SW 1271 (cell line): ENCODE measurements at places on chromosomes 6 and 20.
A peak's percentile ranks its signal among the peaks of the same experiment; 100 is the strongest.

DNA sequence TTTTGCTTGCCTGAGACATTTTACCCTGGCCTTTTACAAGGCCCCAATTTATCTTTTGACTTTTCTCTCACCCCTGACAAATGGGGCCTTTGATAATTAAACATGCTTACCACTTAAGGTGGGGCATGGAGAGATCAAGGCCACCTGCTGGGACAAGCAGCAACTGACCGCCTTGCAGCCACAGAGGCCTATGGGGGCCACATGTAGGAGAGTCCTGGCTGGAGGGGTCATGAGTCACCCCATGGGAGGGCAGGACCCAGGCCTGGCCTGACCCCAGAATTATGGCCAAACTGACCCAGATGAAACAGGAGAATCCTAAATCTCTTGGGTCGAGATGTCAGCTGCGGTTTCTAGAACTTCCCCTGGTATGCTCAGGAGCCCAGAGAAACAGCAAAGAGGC lies 8.5 kb upstream of the OCSTAMP start:
- no peak for DNase-seq

DNA sequence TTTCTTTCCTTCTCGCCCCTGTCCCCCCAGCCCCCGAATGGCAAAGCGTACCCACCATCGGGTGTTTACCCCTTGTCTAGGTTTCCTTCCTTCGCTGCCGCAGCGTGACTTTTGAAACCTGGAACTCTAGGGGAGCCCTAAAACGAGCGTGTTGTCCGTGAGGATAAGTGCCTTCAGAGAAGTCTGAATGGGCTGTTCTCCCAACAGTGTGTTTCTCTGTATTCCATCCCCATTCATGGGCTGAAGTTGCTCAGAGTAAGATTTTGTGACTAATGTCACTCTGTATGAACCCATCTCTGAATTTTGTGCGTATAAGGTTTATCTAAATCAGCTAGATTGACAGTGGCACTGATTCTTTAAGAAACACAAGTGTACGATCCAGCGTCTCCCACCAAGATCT lies 949 bp downstream of the MACROD2 start:
- no peak for DNase-seq

GRCh38 chr20:51473771-51474170 lies 68.7 kb downstream of the NFATC2 start:
- no peak for DNase-seq

GRCh38 chr6:124535746-124536145 lies 426.5 kb upstream of the RNF217 start:
- no peak for DNase-seq

GRCh38 chr6:86856937-86857563 lies 80.3 kb upstream of the HTR1E start:
- DNase-seq = peak; percentile 31

GRCh38 chr6:118171852-118172251 lies 264.8 kb downstream of the SLC35F1 start:
- no peak for DNase-seq

- no peak for DNase-seq
Measured at GRCh38 chr6:53309901-53310300, 38.8 kb downstream of the ELOVL5 start.

- DNase-seq = no peak
Measured at GRCh38 chr20:41299899-41300298, 17.6 kb downstream of the ZHX3 start.

DNA sequence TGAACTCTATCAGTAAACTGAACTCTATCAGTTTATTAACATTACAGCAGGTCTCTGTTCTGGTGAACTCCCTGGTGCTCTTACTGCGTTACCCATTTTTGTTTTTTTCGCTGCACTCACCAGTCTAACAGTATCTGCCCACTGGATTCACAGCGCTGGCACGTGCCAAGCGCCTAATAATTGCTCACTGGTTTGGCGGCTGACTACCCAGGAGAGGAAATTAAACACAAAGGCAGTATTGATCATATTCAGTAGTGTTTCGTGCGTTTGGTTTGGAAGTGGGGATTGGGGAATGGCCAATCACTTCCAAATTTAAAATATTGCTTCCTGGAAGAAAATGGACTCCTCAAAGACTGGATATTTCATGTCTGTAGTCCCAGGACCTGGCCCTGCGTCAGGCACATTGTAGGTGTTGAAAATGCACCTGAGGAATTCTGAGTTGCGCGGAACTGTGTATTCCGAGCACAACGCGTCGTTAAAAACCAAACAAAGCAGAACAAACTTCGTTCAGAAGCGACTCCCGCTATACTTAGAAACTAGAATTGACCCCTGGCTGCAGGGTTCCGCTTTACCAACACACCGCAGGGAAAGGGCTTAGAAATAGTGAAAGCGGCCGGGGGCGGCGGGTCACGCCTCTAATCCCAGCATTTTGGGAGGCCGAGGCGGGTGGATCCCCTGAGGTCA lies 1.1 kb upstream of the RPS12 start:
- no peak for DNase-seq

DNA sequence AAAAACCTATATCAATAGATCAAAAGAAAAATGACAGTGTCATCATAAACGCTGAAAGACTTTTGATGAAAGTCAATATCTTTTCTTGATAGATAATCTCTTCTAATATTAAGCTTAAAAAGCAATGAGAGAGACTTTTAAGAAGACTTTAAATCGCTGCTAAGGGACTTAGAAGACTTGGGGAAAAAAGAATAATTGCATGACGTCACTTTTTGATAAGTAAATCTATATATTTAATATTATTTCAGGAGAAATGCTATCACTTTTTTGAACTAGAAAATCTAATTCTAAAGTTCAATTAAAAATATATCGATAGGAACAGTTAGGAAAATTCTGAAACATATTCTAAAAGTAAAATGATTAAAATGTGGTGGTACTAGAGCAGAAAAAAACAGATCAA lies 78.7 kb upstream of the TSHZ2 start:
- DNase-seq = no peak

DNA sequence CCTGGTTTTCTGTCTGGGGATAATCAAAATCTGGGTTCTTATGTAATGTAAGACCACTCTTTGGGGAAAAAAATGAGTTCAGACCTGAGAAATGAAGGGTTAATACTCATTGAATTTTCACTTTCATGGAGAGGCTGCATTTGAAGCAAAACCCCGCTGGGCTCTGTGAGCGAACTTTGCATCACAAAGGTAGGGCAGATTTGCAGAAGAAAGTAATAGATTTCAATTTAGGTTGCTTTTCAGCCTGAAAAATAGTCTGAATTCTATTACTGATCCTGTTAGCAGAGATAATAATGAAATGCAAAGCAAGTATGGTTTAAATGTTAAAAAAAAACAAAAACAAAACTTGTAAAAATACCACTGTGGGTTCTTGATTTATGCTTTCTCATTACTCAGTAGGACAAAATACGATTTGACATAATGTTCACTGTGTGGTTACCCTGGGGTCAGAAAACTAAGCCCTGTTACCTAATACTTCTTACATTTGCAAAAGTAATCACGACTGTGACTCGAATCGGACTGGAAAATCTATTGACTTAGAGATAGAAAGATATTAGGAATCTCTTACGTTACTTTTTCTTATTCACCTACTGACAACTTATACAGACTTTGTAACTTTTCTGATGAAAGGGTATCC lies 72.2 kb downstream of the UST start:
- DNase-seq = no peak

- DNase-seq = no peak
Measured at GRCh38 chr6:65545920-65546319, 161.1 kb downstream of the EYS start.

GRCh38 chr6:24922170-24922569 lies 13.6 kb downstream of the RIPOR2 start:
- no peak for DNase-seq

- DNase-seq = no peak
Measured at GRCh38 chr6:5728351-5729079, 278.2 kb downstream of the NRN1 start.

DNA sequence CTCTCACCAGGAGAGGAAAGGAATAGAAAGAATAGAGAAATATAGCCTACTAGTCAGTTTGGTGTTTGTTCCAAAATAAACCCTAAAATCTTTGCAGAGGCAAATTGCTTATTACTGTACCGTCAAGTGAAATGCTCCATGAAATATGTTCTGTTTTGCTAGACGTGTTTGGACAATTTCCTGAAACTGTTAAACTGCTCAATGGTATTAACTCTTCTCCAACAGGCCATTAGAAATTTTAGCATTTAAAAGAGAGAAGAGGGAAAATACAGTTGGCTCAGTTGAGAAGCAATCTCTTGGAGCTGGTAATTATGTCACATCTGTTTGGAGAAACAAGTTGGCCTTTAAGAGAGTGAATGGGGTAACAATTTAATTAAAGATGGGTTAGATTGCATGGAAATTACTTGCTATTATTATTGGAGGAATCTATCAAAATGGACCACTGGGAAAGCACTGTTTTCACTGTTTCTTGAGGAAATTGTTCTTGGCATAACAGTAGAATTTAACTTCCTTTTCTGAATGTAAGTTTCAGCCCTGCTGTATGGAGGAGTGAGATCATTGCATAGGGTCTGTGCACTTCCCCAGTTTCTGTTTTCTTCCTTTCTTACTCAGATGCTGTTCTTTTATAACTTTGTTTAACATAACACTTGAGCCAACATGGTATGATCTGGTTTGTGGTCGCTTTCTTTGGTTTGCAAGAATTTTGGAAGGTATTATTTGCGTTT lies 373.6 kb downstream of the PLCB1 start:
- DNase-seq = no peak

DNA sequence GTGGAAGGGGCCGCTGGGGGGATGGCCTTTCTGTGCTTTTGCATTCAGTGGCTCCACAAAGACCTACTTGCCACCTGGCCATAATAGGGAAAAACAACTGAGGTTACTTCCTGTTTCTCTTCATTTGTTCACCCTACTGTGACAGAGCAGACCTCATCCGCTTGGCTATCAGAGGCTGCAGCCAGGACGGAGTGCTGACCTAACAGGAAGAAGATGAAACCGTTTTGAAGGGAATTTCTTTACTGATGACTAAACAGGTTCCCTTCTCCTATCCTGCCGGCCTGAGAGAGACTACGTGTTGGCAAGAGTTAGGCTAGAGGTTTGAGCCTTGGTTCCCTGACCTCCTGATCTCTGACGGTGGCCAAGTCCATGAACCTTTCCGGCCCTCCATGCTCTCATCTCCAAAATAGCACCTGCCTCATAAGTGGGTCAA lies 21.3 kb downstream of the PRR18 start:
- no peak for DNase-seq

DNA sequence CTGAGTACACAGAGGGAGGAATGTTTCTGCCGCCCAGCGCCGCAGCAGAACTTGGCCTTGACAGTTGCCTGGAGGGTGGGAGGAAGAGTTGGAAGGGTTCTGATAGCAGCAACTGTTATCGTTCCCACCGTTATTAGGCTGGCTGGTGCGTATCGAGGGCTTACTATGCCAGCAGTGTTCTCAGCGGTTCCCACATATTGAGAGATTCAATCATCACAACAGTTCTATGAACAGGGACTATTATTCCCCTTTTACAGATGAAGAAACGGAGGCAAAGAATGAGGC lies 380.1 kb upstream of the SULF2 start:
- no peak for DNase-seq

GRCh38 chr20:37364927-37365272 lies 19.0 kb downstream of the SRC start:
- DNase-seq = peak; percentile 25

GRCh38 chr6:137518386-137518983 lies 24.3 kb upstream of the OLIG3 start:
- no peak for DNase-seq

GRCh38 chr6:79215213-79215824 lies 19.2 kb downstream of the HMGN3 start:
- DNase-seq = no peak

GRCh38 chr6:12899046-12899833 lies 182.7 kb downstream of the PHACTR1 start:
- no peak for DNase-seq

DNA sequence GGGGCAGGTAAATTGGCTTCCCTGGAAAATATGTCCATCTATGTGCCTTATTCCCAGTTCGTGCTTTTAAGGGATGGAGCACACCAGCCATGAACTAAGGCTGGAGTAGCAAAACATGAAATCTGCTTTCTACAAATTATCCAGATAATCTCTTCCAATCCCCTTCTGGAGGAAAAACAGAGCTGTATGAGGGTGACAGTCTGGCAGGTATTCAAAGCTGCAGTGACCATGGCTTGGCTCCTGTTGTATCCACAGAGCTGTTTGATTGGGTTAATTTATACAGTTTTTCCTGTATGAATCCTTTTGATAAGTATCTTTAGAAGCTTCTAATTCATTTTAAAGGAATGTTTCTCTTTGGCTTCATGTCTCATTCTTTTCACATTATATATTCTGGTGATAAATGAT lies 144.4 kb downstream of the AIG1 start:
- DNase-seq = no peak

DNA sequence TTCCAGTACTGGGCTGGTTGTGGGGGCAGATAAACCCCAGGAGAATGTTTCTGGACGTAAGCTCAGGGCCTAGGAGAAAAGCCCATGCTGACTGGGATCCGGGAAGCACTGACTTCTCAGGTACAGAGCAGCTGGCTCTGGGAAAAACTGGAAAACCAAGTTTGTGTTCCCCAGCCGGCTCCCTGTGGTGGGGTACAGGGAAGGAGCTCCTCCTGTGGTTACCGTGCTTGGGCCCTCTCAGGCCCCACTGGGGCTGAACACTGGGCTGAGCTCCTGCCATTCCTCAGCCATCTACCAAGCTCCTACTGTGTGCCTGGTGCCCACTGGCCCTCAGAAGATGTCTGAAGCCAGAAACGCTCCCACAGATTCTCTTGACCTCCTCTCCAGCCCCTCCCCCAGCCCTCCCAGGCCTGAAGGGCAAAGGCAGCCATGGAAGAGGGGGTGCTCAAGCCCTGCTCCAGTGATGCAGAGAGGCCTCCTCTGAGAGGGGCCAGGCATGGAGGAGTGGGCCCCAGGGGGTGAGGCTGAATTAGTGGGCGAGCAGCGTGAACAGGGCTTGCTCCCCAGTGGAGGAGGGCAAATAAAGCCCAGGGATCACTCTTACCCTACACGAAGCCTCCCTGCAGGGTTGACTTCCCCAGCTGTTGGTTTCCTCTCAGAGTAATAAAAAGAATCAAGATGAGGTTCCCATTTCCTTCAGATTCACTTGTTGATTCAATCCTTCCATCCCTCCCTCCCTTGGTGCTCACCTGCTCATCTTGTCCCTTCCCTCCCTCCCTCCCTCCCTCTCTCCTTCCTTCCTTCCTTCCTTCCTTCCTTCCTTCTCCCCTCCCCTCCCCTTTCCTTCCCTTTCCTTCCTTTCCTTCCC lies 100.0 kb downstream of the VEGFA start:
- DNase-seq = no peak

GRCh38 chr20:46749147-46749546 lies 39.7 kb downstream of the SLC2A10 start:
- DNase-seq = no peak
